ENCODE measurements at places on chromosomes 1 and 21. TPM values are rescaled to one million over a fixed set of nuclear protein-coding genes. Genes with fewer than 3 reads are reported as not detected.

OR2L8 gene
- not detected for total RNA-seq

TCP10L gene
- not detected for total RNA-seq

TMEM9 gene
- total RNA-seq: 27.7 TPM

RSRP1 gene
- 87.7 TPM for total RNA-seq

FCRL2 gene
- not detected for total RNA-seq

NHLH1 gene
- not detected for total RNA-seq

FABP3 gene
- total RNA-seq: not detected

C1QC gene
- total RNA-seq: not detected
